Karpas-422 (cell line): ENCODE measurements at places on chromosomes 6 and 20.

DNA sequence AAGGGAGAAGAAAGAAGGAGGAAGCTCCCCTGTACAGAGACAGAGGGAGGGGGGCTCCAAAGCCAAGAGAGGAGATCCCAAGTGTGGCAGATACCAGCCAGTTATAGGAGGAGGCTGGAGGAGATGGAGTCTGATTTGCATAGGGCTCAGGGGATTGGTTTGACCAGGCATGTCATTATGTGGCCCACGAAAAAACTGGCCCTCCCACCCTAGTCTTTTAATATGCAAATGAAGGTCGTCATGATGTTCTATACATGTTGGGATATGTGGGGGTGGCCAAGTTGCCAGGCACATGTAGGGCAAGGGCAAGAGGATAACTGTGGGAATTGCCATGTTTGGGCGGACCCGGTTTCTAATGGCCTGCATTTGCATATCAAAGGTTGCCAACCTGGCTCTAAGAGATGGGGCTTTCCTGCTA, 17.6 kb upstream of the ZFP64 start:
- DNase-seq = no peak

DNA sequence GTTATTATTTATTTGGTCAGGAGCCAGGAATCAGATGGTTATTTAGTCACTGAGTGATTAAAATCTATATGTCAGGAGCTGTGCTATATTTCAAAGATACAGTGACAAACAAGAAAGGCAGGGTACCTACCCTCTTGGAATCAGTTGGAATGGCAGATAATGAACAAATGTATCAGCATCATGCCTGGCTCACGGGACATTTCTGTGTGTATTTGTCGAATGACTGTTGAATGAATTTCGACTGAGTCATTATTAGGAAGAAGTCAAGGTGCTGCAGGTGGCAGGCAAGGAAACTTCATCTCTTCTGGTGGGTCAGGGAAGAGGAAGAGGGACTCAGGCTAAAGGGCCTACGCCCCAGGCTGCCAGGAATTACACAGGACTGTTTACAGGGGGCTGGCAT, 13.6 kb downstream of the PKIG start:
- no peak for DNase-seq

- no peak for DNase-seq
Observed at GRCh38 chr6:66628917-66629316, 921.9 kb upstream of the EYS start.

DNA sequence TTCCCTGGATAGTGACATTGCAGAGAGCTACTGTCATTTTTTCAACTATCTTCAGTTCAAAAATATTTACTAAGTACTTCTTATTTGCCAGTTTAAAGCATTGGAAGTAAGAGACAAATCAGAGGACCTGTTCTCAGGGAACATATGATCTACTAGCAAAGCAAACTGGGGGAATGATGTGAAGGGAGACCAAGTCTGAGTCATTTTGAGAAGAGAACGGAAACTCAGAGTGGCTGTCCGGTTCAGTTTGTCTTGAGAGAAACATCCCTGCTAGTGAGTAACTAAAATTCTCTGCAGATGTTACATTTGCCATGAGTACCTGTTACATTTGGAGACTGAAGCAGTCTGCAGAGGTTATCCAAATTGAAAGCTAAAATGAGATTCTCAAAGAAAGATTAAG, 118.3 kb downstream of the KCNQ5 start:
- DNase-seq = no peak

DNA sequence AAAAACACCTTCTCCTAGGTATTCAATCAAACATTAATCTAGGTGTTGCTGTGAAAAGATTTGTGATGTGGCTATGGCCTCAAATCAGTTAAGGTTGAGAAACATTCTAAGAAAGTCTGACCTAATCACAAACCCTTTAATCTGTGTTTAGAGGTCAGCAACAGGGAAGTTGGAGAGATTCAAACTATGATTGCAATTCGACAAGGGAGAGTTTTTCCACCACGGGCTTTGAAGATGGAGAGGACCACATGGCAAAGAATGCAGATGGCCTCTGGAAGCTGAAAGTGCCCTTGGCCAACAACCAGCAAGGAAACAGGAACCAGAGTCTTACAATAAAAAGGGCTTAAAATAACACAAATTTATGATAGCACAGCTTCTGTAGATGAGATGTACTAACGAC, 29.6 kb upstream of the LGSN start:
- no peak for DNase-seq

DNA sequence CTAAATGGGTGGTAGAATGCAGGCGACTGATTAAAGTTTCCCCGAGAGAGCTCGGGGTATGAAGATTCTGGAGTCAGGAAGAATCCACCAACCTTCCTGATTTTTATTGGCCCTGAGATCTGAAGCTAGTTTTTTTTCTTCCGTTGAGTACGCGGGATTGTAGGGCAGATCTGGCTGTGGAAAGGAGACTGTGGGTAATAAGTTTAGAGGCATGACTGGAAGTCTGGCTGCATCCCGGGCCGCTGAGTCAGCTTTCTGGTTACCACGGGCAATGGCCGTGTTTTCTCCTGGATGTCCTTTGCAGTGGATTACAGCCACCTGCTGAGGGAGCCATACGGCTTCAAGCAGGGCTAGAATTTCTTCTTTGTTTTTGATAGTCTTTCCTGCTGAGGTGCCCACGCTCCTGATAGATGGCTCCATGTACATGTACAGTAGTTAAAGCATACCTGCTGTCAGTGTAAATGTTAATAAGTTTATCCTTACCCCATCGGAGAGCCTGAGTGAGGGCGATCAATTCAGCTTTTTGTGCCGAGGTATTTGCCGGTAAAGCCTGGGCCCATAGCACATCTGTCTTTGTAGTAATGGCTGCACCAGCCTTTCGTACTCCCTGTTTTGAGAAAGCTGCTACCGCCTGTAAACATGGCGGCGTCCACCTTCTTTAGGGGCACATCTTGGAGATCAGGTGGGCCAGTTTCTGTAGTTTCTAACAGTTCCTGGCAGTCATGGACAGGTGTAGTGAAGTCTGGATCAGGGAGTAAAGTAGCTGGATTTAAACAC, 154.0 kb downstream of the TRIM27 start:
- DNase-seq = no peak

DNA sequence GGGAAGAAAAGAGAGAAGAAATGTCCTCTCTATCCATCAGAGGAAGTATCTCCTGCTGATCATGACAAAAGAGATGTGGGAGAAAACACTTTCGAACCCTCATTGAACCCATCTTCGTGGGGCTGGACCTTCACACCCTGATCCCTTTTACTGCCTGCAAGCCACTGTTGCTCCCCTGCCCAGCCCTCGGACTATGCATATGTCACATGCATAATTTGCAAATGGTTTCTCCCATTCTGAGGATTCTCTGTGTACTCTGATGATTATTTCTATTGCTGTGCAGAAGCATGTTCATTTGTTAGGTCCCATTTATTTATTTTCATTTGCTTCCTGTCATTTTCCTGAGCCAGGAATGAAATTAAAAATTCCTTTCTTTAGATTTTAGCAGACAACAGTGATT, 64.7 kb downstream of the DNAAF9 start:
- DNase-seq = no peak

DNA sequence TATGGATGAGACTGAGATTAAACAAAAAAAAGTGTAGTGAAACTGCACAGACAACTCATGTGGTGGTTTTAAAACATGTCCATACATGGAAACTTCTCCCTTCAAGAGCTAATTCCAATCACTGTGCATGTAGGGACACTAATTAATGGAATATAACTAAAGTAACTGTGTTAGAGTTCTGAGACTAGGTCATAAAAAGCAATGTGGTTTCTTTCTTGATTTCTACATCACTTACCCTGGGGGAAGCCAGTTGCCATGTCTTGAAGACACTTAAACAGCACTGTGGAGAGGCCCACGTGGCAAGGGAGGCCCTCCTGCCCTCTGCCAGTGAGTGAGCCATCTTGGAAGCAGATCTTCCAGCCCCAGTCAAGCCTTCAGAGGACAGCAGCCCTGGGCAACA, 118.2 kb upstream of the DST start:
- peak; percentile 41 for DNase-seq
